ENCODE measurements at places on chromosomes 11 and 22.

DNA sequence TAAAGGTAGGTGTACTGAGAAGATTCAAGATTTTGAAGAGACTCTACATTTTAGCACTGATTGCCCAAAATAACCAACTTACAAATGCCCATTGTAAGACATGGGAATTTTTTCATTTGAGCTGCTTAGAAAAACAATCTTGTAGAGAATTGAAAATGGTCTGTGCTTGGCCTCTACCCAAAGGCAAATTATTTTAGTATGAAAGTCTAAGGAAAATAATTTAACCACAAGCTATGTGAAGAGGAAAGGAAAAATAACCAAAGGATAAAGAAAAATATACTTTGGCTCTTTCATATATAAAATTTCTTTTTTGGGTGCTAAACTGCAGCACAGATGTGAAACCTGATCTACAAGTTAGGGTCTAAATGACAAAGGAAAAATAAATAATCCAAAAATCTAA, 54.9 kb downstream of the ME3 start:
- DNase-seq: no peak

GRCh38 chr11:8873741-8874405, 37.1 kb upstream of the AKIP1 start:
- no peak for DNase-seq

GRCh38 chr11:20226933-20227332, 66.7 kb upstream of the DBX1 start:
- DNase-seq: no peak

GRCh38 chr11:59708537-59708936, 5.1 kb downstream of the OR10V1 start:
- DNase-seq: no peak

GRCh38 chr11:2318707-2319106, 16.9 kb downstream of the TSPAN32 start:
- DNase-seq: no peak

DNA sequence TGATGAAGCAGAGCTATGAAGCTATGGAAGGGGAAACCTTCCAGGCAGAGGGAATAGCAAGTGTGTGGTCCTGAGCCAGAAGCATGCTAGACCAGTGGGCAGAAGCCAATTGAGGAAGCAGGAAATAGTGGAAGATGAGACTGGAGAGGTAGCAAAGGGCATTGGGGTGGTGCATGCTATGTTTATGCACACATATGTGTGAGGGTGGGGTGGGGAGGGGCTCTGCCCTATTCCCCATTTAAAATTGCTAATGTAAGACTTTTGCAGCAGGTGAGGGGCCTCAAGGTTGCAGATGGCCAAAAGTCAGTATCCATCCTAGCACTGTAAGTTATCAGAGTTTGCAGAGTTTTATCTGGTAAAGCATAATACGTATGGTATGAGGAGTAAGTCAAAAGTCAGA, 626.6 kb upstream of the KIRREL3 start:
- DNase-seq: no peak

DNA sequence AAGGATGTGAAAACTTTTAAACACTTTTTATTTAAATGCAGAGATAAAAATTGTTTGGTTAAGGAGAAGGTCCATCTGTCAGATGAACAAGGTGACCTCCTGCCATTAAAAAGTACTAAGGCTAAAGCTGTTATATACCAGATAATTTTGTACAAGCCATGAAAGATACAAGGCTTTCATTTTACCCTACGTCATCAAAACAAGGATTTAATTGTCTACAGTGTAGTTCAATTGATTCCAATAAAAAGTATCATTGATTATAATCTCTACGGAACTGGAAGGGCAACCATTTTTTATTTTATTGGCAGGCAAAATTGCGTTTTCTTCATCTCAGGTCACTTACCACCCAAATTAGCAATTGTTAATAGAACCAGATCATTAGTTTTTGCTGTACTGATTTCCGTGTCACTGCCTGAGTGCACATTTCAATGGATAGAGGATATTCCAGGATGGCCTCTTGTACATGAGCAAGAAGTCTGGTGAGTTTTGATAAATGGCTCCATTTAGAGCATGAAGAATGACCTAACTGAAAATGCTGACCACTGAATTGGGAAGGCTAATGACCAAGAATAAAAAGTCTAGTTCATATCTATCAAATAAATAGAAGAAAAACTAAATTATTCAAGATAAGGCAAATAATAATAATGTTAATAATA, 564.9 kb downstream of the JRKL start:
- no peak for DNase-seq

GRCh38 chr11:28139841-28140415, 31.7 kb downstream of the METTL15 start:
- no peak for DNase-seq

- no peak for DNase-seq
Observed at GRCh38 chr11:95996621-95997235, 72.8 kb upstream of the MTMR2 start.

- no peak for DNase-seq
Observed at GRCh38 chr11:113106507-113106906, 145.3 kb downstream of the NCAM1 start.

DNA sequence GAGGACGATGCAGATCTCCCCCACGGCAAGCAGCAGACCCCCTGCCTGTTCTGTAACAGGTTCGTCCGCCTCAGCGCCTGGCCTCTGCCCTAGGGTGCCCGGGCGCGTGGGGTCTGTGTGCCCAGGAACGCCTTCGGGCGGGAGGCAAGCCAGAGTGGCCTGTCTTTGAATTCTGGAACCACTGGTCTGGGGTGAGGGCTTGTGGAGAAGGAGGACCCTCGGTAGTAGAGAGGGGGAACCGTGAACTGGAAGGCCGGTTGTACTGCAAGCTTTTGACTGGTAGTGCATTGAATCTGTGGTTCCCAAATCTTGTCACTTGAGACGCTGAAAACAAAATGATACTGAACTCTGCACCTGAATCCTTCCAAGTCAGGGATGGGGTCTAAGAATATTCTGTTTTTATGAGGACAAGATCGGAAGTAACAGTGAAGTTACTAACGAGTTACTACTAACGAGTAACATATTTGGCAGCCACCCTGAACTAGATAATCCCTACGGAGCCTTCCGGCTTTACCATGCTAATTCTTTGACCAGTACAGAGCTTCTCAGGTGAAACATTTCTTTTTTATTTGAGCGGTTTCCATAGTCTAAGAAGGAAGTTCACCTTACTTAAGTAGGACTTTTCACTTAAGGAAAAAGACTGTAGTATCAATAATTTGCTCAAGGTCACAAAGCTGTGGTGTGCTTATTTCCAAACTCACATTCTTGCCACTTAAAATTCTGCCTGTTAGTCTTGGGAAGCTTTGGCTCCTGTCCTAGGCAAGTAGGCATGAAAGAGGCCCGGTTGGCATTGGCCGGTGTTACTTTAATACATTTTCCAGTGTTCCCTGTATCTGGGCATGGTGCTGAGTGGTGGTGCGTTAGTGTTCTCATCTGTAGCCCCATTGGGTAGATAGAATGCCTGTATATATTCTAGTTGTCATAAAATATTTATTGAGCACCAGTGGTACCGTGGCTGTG, 860 bp downstream of the PRMT3 start:
- DNase-seq: no peak

DNA sequence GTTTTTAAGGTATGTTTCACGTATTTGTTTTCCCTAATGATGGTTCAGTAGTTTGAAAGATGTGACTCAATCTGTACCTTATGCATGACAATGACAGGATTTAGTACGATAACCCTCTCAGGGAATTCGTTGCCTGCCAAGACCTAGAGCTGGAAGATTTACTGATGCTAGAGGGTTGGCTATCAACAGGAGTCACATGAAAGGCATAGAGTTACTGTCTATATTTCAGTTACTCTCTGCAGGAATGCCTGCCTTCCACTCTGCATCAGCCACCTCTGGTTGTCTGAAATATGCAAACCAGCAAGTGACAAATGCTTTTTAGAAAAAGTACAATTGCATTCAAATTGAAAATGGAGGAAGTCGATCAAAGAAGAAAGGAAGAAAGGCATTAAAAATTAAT, 276.3 kb upstream of the RAG2 start:
- DNase-seq: no peak

DNA sequence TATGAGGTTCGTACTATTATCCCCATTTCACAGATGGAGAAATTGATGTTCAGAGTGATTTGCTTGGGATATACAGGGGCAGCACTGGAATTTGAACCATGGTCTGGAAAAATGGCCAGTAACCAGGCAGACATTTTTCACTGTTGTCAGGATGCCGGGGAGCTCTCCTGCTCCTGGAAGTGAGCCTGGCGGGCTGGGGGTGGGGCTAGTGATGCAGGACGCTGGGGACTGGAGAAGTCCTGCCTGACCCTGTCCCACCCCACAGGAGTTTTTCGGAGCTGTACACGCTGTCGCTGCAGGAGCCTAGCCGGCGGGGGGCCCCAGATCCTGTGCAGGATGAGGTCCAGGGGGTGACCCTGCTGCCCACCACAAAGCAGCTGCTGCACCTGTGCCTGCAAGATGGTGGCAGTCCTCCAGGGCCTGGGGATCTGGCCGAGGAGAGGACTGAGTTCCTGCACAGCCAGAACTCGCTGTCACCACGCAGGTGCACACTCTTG, 11.1 kb downstream of the SIPA1 start:
- no peak for DNase-seq

GRCh38 chr11:132060567-132060966, 690.2 kb downstream of the NTM start:
- no peak for DNase-seq

- no peak for DNase-seq
Observed at GRCh38 chr22:41893591-41894375, 21.1 kb downstream of the SHISA8 start.

GRCh38 chr22:22948651-22949571, 61.3 kb downstream of the IGLL5 start:
- no peak for DNase-seq

- DNase-seq: peak; percentile 87
Observed at GRCh38 chr22:37242395-37242918, 1.6 kb downstream of the RAC2 start.

GRCh38 chr11:125124618-125124992, 13.2 kb upstream of the TMEM218 start:
- no peak for DNase-seq

GRCh38 chr11:81970886-81971285, 762.8 kb downstream of the FAM181B start:
- no peak for DNase-seq

DNA sequence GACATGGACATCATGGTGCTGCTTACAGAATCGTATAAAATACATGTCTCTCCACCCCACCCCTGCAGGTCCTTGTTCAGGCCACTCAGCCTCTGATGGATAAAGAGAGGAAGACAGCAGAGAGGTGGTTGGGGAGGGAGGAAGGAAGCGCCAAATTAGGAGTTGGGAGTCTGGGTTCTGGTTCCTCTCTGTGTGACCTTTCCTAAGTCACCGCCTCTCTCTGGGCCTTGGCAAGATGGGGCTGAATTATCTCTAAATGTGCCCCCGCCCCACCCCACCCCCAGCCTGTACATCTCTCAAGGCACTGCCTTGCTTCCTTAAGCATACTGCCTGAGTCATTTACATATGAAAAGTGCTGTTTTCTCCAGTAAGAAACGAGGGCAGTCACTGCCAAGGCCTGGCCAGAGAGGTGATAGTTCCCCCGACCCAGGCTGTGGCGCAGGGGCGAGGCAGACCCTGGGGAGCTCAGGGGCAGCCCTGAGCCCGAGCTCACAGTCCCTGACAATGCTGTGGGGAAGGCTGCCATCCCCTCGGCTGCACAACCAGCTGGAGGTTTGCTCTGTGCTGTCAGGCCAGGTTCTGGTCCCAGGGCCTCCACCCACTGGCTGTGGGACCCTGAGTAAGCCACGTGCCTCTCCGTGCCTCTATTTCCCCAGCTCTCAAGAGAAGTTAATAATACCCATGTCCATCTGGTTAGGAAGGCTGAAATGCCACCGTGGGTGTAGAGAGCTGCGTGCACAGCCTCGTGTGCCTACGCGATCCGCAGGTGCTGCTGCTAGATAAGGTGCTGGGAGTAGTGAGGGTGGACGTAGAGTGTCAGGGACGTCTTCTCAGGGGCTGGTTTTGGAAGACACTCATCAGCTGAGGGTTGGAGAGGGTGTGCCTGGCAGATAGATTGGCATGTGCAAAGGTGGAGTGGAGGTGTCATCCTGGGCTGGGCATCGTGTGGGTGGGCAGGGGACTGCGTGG, 55.3 kb downstream of the CACNA1I start:
- no peak for DNase-seq

DNA sequence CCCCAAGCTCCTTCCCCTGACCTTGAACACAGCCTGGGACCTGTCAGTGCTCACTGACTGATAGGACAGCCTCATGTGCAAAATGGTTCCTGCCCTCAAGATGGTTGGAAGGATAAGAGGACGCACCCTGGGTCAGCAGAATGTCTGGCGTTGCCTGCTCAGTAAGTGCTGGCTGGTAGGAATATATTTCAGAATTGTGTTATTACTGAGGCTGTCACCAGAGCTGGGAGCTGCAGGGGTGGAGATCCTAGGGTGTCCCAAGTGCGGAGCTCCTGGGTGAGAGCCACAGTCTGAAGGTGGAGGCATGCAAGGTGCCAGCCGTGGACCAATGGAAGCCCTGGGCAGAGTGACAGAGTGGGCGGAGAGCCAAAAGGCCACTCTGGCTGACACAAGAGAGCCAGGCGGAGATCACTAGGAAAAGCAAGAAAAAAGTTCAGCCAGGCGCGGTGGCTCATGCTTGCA, 1.0 kb upstream of the SEC14L4 start:
- peak; percentile 74 for DNase-seq

- DNase-seq: no peak
Observed at GRCh38 chr11:134815404-134815803, 403.4 kb upstream of the B3GAT1 start.

DNA sequence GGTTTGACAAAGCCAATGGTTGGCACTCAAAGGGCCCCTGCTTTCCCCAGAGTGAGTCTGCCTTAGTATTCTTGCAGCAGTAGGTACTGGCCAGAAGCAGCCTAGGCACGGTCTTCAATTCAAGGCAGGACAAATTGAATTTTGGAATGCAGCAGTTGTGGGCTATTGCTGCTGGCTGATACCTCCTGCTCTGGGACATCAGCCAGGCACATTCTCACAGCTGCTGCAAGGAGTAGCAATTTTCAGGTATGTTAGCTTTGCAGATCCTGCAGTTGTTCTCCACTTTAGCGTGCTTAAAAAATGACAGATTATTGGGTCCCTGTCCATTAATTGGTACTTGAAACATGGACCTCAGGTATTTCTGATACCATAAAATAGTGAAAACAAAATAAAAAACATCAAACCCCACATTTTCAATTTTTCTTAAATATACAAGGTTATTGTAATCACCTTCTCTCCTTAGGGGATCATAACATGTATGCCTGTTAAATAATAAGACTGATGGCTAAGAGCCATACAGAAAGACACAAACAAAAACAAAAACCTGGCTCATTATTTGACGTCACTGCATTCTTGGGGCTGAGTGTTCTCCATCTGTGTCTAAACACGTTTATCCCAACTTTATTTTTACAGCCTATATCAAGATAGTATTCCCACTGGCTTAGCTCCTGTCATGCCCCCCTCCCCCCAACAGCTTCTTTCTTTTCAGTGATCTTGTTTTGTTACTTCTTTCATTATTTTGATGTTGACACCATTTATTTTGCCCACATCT, 85.1 kb upstream of the CARD18 start:
- no peak for DNase-seq
